ENCODE measurements at places on chromosomes 4 and X.

DNA sequence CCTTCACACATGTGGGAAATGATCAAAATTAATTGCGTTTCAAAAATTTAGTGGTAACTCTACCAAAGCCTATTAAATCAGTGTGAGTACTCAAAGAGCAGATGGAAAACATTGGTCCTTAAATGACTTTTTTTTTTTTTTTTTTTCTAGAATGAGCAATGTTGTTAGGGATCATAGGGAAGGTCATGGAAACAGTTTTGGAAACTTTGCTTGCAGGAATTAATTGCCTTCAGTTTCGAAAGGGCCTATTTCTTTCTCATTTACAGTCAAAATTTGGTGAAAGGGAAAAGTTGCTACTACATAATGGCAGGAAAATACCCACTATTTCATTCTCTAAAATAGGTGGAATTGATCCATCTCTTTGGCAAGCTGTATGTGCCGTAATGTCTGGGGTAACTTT lies 160.9 kb downstream of the RTL9 start:
- DNase-seq, result no peak

DNA sequence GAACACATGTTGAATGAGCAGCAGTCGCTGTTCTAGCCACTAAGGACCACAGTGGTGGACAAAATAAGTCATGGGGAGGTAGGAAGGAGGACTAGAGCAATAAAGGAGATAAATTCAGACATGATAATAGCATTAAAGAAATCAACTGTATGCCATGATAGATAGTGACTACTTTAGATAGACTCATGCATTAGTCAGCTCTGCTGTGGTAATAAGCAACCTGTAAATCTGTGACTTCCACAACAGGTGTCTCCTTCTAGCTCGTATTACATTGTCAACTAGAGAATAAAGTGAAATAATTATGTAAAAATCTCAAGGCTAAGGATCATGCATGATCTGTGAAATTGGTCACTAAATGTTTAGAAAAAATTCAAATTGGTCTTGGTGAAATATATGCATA lies 77.9 kb downstream of the WWC2 start:
- DNase-seq, result no peak

- no peak for DNase-seq
These were observed 51.1 kb downstream of the GPC4 start for GRCh38 chrX:133364196-133364595.

- DNase-seq, result no peak
These were observed 740.6 kb upstream of the TENM3 start for GRCh38 chr4:181502611-181503010.

GRCh38 chr4:145283909-145284308 lies 103.5 kb upstream of the OTUD4 start:
- DNase-seq, result no peak

Data from vagina (tissue), 2 donors.